ENCODE measurements at places on chromosomes 2 and 18.

DNA sequence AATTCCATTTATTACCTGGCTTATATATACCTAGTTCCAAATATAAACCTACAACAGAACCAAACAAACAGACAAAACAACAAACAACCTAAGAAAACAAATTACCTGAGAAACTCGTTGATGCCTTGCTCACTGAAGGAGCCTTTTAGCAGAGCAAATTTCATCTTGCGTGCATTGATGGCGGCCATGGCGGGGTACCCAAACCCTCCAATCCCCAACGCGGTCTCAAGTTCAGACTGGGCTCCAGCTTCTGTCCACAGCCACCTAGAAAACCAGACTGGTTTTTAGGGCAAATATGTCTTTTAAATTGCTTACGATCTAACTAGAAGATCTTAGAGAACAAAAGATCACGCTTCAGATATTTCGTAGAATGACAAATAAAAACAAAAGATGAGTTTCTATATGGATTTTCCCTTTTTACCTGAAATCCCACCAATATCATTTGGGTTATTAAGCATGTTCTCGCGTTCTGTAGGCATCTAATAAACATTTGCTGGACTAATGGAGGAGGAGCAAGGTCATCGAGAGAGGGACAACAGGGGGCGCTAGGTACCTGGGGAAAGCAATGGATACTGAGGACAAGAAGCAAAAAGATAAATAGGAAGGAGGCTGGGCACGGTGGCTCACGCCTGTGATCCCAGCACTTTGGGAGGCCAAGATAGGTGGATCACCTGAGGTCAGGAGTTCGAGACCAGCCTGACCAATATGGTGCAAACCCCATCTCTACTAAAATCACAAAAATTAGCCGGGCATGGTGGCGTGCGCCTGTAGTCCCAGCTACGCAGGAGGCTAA, 25.2 kb downstream of the PDIA6 start:
- no peak for DNase-seq

DNA sequence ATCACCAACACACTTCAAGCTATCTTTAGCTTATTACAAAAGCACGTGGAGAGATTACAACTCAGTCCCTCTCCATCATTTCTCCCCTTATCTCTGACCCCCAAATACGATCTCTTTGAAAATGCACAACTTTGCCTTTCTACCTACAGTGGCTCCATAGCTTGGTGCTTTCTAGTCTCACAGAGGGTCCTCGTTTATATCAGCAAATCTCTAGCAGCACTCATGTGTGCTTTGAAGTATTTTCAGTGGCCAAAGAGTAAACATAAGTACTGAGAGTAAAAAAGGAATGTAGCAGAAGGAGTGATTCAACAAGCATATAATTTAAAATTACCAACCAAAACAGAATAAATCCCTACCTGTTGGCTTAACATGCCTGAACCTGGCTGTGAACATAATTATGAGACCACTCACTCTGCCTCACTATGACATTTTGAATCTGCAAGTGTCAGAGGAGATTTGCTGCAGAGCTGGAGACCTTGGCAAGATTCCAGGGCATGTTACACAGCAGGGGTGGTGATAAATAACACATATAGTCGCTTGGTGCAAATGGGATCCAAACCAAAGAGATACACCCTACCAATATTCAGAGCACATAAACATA, 54.6 kb downstream of the LAMA3 start:
- DNase-seq: no peak

GRCh38 chr2:34899079-34899478, 1300.0 kb upstream of the FAM98A start:
- no peak for DNase-seq

DNA sequence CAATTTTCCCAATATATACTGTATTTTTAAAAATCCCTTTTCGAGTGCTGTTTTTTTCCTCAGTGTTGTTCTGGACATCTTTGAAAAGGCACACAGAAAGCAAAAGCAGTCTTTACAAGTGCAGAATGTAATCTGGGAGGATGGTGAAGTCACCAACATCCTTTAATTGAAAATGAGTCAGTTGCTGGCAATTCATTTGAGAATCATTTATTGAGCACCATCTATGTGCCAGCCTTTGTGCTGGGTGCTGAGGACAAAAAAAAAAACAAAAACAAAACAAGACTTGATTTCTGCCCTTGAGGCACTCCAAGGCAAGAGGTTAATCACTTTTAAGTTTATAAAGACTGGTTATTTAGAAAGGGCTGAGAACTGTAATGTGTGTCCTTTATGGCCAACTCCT, 46.7 kb upstream of the ACVR1 start:
- DNase-seq: no peak

- DNase-seq: no peak
Observed at GRCh38 chr18:60892441-60892840, 440.8 kb upstream of the CDH20 start.

DNA sequence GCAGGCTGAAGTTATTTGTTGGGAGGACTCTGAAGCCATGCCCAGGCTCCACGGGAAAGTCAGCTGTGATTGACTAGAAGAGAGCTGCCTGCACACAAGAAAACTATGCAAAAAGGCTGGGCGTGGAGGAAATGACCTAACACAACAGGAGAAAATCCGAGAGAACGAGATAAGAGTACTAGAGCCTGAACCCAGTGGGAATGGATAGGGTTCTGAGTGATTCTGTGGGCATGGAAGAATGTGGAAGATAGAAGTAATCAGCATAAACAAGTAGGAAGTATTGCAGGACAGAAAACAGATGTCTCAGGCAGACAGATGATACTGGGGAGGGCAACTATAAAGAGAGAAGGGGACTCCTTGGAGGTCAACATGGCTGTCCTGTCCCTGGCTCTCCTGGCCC, 12.1 kb upstream of the COPS8 start:
- DNase-seq: peak; percentile 55

DNA sequence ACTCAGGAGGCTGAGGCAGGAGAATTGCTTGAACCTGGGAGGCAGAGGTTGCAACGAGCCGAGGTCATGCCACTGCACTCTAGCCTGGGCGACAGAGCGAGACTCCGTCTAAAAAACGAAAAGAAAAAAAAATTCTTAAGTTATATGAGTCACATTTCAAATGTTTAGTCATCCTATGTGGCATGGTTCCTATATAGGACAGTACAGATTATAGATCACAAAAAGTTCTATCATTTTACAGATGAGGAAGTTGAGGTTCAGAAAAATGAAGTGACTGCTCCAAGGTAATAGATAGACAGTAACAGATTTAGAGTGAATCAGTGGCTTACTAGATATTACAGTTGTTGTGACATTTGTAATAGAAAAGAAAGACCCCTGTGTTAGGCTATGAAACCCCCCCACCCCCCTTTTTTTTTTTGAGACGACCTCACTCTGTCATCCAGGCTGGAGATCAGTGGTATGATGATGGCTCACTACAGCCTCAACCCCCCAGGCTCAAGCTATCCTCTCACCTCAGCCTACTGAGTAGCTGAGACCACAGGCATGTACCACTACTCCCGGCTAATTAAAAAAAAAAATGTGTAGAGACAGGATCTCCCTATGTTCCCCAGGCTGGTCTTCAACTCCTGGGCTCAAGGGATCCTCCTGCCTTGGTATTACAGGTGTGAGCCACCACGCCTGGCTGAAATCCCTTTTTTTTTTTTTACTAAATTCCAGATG, 22.7 kb downstream of the PTPN4 start:
- DNase-seq: no peak

DNA sequence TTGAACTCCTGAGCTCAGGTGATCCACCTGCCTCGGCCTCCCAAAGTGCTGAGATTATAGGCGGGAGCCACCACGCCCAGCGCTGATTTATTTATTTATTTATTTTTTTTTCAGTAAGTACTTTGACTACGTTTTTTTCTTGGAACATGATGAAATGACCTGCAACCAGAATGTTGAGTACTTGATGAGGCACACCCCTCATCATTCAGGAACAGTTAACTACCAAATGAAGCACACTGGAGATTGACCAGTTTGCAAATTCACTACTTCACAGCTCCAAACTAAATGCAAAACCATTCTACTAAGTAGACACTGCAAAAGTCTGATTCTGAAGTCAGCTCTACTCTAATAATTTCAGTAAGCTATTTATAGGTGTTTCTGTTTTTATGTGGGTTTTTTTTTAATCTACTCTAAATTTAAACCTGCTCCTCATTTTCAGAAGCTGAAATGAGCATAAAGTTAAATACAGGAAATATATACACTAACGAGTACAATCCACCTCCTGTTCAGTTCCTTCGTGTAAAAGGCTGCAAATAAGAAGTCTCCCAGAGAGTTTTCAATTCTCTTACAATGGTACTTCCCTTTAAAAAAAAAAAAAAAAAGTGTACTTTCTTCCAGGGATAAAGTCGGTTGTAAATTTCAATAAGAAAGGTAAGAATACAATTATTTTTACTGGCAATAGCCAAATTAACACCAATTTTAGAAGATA, 1.4 kb downstream of the GFPT1 start:
- no peak for DNase-seq

GRCh38 chr2:143875295-143876233, 644.4 kb downstream of the ZEB2 start:
- DNase-seq: no peak

- DNase-seq: no peak
Observed at GRCh38 chr2:10981941-10982431, 70.3 kb downstream of the KCNF1 start.

DNA sequence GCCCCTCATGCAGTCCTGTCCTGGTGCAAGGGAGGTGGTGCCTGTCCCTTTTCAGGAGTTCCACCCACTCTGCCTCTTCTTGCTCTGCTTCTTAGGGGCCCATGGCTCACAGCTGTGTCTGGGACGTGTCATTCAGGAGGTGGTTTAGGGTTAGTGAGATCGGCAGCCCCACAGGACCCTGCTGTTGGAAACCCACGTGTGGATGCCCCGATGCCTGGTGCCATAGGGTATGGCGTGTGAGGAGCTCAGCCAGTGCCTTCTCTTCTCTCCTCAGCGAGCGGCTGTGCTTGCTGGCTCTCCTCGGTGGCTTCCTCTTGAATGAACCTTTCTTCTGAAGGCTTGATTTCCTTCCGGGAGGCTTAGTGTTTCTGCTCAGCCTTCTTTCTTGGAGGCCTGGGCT, 55.2 kb downstream of the LDLRAD4 start:
- DNase-seq: no peak

DNA sequence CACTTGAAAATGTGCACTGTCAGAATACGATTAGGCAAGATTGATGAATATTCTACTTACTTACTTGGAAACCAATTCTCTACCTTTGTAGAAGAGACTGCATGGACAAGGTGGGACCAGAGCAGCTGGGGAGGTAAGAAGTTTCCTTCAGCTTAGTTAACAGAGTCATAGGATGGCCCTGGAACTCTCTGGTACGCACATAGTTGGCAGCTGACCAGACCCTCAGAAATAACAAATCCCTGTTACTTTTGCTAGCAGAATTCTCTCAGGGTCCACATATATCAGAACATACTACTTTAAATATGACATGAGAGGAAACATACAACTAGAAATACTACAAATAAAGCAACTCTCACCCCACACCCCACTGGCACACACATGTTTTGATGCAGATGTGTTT, 24.8 kb upstream of the STAT1 start:
- DNase-seq: no peak

GRCh38 chr18:30343090-30343489, 699.5 kb downstream of the DSC3 start:
- no peak for DNase-seq

DNA sequence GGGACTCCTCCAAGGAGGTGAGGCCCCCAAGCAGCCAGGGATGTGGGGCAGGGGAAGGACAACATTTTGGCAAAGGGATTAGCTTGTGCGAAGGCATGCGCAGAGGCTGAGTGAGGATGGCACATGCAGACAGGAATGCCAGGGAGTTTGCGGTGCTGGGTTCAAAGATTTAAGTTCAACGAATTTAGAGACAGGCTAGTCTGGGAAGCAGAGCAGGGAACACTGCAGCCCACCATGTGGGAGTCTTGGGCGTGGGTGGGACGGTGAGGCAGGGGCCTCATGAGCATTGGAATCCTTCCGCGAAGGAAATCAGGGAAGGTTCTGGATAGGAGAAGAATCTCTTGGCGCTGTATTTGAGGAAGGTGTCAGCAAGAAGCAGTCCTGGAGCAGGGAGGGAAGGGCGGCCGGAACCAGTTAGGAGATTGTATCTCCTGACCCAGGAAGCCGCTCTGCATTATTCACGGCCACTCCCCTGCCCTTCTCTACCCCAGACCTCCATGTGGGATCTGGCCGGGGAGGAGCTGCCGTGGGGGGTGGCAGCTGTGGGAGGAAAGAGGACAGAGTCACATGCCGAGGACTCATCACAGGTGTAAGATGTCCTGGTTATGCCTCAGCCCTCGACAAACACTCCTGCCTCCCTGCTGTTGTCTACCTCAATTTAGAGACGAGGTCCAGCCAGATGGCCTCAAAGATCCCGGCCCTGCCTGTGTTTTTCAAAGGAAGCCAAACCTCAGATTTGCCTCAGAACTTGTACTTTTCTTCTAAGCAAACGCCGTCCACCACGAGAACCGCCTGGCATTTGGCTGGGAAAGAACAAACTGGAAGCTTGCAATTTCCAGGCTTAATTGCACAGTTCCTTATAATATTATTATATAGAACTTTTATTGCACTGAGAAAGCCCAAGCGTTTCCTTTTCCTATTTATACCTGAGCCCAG, 123.7 kb upstream of the SMAD2 start:
- DNase-seq: no peak

GRCh38 chr18:30889519-30890301, 152.8 kb downstream of the DSC3 start:
- DNase-seq: no peak

- DNase-seq: no peak
Observed at GRCh38 chr2:197235711-197236110, 74.9 kb downstream of the ANKRD44 start.

Measured in AG04449 (cell line).